Activated CD4-positive, CD25-positive, alpha-beta regulatory T cell (primary cell): ENCODE measurements at places on chromosomes 11 and 22.
A peak's percentile ranks its signal among the peaks of the same experiment; 100 is the strongest.

- DNase-seq = no peak
Measured at GRCh38 chr11:76823481-76824028, 37.2 kb upstream of the ACER3 start.

- DNase-seq = no peak
Measured at GRCh38 chr11:63843041-63843440, 4.1 kb downstream of the MARK2 start.

DNA sequence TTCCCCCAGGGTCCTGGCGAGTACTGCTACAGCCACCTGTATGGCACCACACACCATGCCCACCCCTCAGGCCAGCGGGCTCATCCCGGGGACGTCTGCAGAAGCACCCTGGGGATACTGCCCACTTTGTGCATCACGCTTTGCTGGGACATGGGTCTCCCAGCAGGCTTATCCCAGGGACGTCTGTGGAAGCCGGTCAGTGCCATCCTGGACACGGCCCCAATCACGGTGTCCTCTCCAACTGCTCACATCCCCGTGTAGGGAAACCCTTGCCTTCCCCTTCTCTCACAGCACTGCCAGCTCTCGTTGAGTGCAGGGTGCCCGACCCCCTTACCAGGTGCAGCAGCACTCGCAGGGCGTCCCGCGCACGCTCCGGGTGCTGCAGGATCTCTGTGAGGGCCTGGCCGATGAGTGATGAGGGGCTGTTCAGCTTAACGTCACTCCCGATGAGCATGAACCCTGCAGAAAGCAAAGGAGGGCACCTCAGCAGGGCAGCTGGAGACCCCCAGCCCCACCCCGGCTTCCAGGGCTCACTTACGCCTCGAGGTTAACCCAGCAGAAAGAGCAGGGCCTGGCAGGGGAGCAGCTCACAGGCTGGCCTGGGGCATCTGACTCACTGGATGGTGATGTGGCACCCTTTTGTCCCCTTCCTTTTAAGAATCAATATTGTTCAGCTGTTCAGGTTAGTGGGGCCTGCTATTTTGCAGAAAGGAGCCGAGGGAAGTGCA, 76.9 kb upstream of the PITPNB start:
- no peak for DNase-seq

DNA sequence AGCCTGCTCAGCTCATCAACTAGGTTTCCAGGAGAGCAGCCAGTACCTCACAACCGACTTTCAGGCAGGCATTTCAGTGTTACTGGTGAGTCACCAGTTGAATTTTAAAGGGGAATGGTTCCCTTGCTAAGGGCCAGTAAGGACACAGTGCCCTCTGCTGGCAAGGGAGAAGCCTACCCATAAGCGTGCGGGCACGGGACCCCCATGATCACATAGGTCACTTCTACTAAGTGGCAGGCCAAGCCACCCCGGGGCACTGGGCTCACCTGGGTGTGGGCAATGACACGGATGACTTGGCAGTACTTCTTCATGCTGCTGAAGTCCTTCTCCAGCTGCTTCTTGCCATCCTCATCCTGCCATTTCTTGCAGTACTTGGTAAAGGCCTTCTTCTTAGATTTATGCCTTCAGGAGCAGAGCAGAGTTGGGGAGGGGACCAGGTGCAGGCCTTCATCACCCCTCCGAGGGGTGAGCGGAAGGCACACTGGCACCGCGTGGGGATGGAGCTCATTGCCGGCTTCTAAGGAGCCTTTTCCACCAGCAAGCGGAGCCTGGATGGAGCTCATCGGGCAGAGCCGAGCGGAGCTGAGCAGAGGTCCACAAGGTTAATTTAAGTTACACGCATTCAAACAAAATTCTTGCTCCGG, 2.9 kb downstream of the RPL3 start:
- peak; percentile 57 for DNase-seq

DNA sequence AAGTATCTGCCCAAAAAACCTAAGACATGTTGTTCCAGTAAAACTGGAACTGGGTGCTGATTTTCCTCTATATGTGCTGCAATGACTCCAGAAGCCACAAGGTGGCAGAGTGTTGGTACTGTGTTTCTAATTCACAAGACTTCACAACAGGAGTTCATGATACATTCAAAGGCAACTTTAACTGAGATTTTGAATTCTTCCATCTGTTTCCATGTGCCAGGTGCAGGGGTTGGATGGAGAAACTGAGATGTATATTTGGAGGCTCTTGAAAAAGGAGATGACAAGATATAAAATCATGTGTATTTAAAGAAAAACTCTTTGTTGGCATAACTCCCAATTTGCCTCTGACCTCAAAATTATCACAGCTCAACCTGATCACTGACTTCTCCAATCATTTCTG, 1098.6 kb upstream of the CCDC90B start:
- no peak for DNase-seq

GRCh38 chr22:37237371-37238268, 6.4 kb downstream of the RAC2 start:
- no peak for DNase-seq

DNA sequence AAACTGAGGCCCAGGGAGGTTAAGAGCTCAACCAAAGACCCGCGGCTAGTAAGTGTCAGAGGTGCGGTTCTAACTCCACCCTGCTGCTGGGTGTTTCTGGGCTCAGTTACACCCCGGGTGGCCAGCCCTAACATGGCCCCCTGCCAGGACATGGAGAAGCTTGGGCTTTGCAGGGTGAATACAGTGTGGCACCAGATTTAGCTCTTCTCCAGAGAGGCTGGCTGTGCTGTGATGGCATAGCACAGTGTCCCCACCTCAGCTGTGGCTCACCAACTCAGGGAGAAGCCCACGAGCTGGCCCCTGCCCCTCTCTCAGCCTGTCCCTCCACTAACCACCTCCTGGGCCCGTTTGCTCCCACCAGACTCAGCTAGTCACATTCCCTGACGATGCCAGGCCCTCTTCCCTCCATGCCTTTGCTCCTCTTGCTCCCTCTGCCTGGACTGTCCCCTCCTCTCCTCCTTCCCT, 7.0 kb downstream of the UCP3 start:
- no peak for DNase-seq

- no peak for DNase-seq
Measured at GRCh38 chr11:102345904-102346303, 1.1 kb upstream of the BIRC2 start.

GRCh38 chr11:12628314-12628713, 45.9 kb upstream of the TEAD1 start:
- no peak for DNase-seq

DNA sequence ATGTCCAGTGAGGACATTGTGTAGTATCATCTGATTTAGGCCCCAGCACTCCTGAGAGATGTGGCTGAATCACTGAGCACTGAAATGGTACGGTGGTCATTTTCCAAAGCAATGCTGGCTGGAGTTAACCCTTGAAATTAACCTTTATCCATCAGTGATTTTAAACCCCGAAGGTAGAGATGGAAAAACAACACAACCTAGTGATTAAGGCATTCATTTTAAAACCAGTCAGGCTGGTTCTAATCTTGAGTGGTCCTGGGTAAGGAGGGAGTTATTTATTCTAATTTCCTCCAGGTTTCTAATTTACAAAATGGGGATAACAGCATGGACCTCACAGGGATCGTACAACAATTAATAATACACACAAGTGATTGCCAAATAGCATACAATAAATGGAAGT, 6.6 kb upstream of the CSNK2A3 start:
- no peak for DNase-seq

- no peak for DNase-seq
Measured at GRCh38 chr11:101617735-101618332, 34.0 kb upstream of the TRPC6 start.

- DNase-seq = peak; percentile 54
Measured at GRCh38 chr11:82867495-82868082, 32.6 kb downstream of the PRCP start.

GRCh38 chr22:26842103-26842502, 184.7 kb downstream of the MIAT start:
- no peak for DNase-seq

- no peak for DNase-seq
Measured at GRCh38 chr11:67489203-67489884, 6.5 kb downstream of the AIP start.

DNA sequence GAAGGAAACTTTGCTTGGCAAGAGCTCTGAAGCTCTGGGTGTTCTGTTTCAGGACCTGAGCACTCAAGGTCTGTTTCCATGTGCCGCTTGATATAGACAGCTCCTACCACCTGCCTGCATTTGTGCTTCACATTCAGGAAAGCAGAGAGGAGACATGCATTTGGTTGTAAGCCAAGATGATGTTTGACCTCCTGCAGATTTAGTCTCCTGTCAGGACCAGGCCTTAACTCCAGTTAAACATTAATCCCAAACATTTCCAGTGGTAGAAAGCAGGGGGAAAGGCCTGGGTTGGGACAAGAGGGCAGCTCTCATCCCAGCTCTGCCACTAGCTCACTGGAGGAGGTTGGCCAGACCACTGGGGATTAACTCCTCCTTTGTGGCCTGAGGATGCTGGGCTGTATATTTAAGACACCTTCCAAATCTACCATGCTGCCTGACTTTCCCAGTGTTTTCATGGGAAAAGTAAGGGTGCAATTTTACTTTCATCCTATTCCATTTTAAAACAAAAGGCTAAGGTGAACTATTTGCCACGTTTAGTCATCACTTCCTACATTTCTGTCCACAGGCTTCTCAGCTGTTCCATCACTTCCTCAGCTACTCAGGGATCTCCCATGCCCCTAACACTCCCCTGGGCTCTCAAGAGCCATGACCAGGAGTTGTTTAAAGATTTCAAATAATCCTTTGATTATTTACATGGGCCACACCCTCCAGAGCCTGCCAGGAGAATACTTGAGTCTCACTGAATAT, 80.9 kb downstream of the INSC start:
- DNase-seq = no peak

DNA sequence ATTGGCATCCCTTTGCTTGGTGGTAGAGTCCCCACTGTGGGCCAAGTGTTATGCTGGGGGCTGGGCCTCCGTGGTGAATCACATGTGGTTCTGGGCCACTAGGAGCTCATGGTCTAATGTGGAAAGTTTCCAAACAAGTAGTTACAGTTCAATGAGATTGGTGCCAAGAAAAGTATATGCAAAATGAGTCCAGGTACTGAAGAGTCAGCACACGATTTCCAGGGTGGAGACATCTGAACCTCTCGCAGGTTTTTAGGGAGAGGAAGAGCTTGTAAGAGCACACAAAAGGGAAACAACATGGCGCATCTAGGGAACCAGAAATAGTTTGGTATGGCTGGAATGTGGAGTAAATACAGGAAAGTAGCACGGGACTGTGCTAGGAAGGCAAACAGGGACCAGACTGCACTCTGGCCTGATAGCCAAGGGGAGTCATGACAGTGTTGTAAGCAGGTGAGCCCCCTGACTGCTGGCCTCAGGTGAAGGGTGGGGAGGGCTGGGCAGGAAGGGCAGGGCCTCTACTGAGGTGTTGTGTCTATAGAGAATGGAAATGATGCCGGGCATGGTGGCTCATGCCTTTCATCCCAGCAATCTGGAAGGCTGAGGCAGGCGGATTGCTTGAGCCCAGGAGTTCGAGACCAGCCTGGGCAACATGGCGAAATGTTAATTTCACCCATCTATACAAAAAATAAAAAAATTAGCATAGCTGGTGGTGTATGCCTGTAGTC, 12.6 kb downstream of the POLR2F start:
- no peak for DNase-seq

GRCh38 chr11:125123194-125123946, 11.9 kb upstream of the TMEM218 start:
- no peak for DNase-seq

GRCh38 chr11:110497231-110497978, 67.7 kb downstream of the FDX1 start:
- DNase-seq = no peak
